ENCODE measurements at places on chromosomes 4 and X.

DNA sequence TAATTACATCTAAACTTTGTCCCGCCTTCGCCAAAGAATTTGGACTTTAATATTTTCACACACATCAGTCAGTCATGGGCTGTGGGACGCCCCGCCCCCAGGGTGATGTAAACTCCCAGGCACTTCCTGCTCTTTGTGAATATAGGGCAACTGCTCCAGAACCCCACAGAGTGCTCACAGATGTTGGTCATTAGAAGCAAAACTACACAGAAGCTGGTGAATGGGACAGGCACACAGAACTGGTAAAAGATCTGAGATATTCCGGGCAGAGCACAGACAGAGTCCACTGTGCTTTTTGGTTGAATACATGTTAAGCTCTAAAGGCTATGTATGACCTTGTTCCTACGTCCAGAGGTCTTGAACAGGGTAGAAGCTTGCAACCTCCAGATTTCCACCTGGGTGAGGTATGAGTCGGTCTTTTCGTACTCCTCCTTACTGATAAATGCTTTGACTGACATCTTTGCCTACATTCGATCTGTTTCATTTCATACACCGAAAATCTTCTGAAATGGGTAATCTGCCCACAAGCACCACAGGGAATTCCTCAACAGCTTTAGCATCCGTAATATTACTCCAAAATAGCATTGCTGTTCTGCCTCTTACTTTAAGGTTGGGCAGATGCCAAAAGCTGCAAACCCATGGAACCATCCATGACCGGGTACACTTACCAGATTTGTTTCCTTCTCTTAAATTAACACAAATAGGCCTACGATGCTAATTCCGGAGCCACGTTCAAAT lies 144.6 kb downstream of the AMELX start:
- DNase-seq, result no peak

DNA sequence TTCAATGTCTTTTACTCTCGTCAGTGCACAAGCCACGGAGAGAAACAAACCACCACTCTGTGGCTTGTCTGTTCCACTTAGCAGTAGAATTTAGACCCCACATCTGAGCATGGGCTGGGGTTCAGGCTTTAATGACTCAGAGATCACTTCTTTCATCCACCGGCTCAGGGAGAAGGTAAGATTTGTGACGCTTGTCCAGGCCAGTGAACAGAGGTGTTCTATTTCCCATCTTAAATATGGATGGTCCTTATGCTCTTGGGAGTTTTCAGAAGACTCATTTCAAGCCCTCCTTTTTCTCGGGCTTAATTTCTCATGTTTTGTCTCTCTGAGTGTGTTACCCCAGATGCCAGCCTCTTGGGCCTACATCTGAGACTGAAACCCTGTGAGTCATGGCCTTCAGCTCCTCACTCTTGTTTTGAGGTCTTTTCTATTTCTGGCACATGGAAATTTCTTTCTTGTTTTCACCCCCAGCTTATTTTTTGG lies 127.4 kb upstream of the SFRP2 start:
- DNase-seq, result peak; percentile 25

GRCh38 chr4:163568843-163569242 lies 74.4 kb downstream of the TMA16 start:
- no peak for DNase-seq

DNA sequence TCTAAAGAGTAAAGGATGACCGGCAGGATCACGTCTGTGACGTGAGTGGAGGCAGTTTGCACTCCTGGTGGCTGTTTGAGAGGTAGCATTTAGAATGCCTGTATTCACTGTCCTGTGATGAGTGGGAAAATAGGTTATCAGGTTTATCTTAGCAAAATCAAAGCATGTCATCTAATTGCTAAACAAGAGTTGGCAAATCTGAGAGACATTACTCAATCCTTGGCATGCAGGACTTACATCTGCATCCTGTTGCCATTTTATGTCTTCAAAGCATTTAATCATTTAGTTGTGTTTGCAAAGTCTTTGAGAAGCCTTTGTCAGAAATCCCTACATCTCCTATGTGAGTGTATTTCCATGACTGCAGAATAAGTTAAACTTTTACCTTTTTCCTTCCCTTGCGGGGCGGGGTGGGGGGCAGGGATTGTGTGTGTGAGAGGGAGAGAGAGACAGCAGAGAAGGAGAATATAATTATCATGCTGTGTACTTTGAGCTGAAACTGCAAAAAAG lies 41.4 kb upstream of the MSANTD1 start:
- DNase-seq, result no peak

DNA sequence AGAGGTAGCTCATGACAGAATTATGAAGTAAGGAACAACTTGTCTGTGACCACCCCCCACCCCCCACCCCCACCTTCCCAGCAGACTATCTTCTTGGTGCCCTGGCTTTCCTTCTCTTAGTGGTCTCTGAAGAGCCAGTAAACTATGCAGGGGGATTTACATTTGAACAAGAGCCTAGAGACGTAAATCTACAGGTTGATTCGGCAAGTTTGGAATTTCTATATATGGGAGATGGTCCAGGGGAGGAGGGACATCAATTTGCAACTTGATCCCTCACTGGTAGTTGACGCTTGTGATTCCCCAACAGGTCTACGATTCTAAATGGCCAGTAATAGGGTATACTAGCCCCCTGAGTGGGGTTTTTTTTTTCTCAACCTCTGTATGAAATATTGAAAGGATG lies 36.7 kb downstream of the IL13RA1 start:
- DNase-seq, result no peak

GRCh38 chrX:154526901-154527675 lies 11.1 kb upstream of the FAM3A start:
- DNase-seq, result peak; percentile 47

GRCh38 chr4:7761720-7762119 lies 177.9 kb downstream of the AFAP1 start:
- peak; percentile 54 for DNase-seq

DNA sequence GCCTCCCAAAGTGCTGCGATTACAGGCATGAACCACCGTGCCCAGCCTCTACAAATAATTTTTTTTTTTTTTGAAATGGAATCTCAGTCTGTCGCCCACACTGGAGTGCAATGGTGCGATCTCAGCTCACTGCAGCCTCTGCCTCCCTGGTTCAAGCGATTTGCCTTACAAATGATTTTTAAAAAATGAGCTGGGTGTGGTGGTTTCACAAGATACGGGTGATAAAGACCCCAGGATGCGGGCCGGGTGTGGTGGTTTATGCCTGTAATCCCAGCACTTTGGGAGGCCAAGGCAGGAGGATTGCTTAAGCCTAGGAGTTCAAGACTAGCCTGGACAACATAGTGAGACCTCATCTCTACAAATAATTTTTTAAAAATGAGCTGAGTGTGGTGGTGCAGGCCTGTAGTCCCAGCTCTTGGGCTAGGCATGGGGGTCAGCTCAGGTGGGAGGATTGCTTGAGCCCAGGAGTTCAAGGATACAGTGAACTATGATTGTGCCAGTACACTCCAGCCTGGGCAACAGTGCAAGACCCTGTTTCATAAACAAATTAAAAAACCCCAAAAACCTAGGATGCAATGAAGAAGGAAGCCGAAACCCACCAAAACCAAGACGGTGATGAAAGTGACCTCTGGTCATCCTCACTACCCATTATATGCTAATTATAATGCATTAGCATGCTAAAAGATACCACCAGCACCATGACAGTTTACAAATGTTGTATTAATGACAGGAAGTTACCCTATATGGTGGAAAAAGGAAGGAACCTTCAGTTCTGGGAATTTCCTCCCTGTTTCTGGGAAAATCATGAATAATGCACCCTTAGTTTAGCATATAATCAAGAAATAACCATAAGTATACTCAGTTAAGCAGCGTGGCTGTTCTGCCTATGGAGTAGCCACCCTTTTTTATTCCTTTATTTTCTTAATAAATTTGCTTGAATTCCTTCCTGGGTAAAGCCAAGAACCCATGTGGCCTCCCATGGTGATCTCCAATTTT lies 27.7 kb downstream of the PDGFRA start:
- DNase-seq, result no peak

- no peak for DNase-seq
Measured at GRCh38 chrX:103480526-103480925, 38.8 kb downstream of the RAB40A start.

- DNase-seq, result no peak
Measured at GRCh38 chr4:147354237-147354636, 126.7 kb upstream of the EDNRA start.

DNA sequence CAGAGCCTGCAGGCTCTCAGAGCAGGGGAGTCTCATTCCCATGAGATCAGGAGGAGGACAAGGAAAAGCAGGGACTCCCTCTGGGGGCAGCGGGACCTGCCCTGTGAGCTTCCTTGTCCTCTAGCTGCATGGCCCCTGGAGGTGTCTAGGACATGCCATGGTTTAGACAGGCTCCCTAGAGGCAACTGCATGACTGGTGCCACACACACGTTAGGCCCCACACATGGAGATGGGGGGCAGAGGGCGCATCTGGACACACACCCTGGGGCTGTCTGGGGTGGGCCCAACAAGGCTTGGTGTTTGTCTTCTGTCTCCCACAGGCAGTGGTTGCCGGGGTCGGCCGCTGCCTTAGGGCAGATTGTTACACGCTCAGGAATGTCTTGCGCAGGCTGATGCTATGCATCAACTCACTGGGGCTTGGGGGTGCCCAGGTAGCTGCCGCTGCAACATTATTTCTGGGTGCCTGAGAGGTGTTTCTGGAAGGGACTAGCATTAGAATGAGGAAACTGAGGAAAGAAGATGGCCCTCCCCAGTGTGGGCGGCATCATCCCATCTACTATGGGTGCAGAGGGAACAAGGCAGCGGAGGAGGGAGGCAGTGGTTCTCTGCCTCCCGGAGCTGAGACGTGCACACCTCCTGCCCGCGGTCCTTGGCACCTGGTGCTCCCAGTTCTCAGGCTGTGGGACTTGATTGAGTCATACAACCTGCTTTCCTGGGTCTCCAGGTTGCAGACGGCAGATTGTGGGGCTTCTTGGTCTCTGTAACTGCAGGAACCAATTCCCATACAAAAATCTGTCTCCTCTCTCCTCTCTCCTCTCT lies 32.1 kb upstream of the GPR78 start:
- no peak for DNase-seq

- no peak for DNase-seq
Measured at GRCh38 chrX:139787601-139788000, 79.6 kb upstream of the MCF2 start.

GRCh38 chr4:153058671-153059060 lies 122.5 kb downstream of the FHDC1 start:
- no peak for DNase-seq

GRCh38 chrX:43836435-43837184 lies 45.6 kb downstream of the MAOB start:
- no peak for DNase-seq

- no peak for DNase-seq
Measured at GRCh38 chr4:133151341-133151690, 2.2 kb downstream of the PCDH10 start.

- no peak for DNase-seq
Measured at GRCh38 chrX:20653070-20653469, 386.4 kb upstream of the RPS6KA3 start.

DNA sequence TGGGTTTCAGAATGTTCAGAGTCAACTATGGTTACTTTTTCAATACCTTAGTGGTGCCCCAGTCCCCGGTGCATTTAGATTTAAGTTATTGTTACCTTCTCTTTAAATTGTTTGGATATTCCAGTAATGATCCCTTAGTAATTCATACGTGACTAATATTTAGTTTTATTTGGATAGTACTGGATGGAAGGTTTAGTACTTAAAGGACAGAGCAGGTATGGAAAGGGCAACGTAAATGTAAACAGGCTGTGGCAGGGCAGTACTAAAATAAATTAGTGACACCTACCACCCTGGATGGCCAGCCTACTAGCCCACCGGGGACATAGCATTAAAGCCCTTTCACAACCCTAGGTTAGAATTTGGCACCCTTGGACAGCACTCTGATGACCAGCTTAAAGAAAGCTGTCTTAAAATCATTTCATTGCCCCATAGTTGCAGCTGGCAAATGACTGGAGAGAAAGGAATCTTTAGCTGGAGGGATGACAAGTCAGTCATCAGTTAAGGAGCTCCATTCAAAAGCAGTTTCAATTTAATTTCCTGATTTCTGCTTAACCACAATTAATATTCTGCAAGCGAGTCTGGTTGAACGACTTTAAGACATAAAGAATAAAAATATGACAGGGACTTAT lies 16.4 kb downstream of the PLP1 start:
- no peak for DNase-seq

GRCh38 chrX:63506320-63506719 lies 155.2 kb upstream of the SPIN4 start:
- no peak for DNase-seq

DNA sequence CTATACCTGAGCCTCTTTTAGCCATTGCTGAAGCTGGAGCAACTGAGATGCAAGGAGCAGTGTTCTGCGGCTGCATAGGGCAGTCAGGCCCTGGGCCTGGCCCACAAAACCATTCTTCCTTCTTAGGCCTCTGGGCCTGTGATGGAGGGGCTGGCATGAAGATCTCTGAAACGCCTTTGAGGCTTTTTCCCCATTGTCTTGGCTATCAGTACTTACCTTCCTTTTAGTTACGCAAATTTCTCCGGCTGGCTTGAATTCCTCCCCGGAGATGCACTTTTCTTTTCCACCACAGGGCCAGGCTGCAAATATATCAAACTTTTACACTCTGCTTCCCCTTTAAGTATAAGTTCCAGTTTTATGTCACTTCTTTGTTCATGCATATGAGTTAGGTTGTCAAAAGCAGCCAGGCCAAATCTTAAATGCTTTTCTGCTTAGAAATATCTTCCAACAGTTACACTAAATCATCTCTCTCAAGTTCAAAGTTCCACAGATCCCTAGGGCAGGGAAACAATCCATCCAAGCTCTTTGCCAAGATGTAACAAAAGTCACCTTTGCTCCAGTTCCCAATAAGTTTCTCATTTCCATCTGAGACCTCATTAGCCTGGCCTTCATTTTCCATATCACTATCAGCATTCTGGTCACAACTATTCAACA lies 194.4 kb upstream of the PCDH7 start:
- no peak for DNase-seq

GRCh38 chr4:180636696-180637404 lies 1606.4 kb upstream of the TENM3 start:
- DNase-seq, result no peak

- DNase-seq, result peak; percentile 74
Measured at GRCh38 chr4:2935762-2936743, 27.2 kb downstream of the NOP14 start.

- no peak for DNase-seq
Measured at GRCh38 chrX:65866146-65866545, 173.7 kb downstream of the VSIG4 start.

- DNase-seq, result no peak
Measured at GRCh38 chr4:186918466-186918865, 194.8 kb upstream of the FAT1 start.

DNA sequence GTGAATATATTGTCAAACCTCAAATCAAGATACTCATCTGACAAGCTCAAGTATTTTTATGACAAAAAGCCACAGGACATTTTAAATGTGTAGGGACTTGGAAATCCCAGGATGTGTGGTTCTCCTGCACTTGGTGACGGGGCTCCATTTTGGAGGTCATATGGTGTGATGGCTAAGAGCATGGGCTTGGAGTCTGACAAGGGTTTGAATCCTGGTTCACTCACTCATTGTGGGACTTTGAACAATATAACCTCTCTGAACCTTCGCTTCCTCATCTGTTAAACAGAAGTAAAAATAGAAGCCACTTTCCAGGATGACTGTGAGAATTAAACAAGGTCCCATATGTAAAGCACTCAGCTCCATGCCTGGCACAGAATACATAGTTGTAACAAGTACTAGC lies 99.6 kb downstream of the SMIM20 start:
- no peak for DNase-seq
